ENCODE measurements at places on chromosomes 12 and 14.

GRCh38 chr12:107402041-107403022, 283.3 kb upstream of the PWP1 start:
- DNase-seq, result peak; percentile 34

- DNase-seq, result peak; percentile 38
Measured at GRCh38 chr12:132084621-132085290, 59.4 kb downstream of the DDX51 start.

- no peak for DNase-seq
Measured at GRCh38 chr12:31312431-31312830, 13.5 kb downstream of the SINHCAF start.

DNA sequence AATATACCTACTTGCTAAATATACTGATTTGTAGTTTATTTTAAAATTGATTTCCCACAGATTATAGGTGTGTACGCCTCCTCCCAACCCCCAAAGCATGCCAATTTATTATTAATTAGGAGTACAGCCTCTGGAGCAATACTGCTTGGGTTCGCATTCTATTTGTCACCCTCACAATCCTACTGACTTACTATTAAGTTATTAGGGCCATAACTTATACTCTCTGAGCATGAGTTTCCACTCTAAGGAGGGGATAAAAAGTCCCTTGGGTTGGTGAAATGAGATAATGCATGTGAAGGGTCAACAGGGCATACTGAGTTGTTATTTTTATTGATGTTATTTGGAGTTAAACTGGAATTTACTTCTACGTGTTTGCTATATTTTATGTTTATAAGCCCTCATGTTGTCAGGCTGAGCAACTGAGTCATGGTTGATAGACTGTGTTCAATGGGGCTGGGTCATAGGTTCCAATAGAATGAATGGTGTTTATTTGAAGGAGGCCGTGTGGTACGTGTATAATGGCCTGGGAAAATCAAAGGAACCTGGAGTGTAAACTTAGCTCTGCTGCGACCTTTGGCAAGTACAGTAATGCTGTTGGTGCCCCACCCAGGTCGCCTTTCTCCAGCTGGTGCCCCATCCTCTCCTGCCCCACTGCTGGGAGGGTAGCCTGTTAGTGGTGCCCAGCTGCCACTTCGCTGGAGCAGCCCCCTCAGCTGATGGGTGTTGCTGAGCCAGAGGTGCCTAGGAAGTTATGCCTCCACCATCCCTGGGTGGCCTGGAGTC, 99.3 kb upstream of the PTPRB start:
- no peak for DNase-seq

- DNase-seq, result no peak
Measured at GRCh38 chr14:58870961-58871360, 233.2 kb downstream of the DACT1 start.

DNA sequence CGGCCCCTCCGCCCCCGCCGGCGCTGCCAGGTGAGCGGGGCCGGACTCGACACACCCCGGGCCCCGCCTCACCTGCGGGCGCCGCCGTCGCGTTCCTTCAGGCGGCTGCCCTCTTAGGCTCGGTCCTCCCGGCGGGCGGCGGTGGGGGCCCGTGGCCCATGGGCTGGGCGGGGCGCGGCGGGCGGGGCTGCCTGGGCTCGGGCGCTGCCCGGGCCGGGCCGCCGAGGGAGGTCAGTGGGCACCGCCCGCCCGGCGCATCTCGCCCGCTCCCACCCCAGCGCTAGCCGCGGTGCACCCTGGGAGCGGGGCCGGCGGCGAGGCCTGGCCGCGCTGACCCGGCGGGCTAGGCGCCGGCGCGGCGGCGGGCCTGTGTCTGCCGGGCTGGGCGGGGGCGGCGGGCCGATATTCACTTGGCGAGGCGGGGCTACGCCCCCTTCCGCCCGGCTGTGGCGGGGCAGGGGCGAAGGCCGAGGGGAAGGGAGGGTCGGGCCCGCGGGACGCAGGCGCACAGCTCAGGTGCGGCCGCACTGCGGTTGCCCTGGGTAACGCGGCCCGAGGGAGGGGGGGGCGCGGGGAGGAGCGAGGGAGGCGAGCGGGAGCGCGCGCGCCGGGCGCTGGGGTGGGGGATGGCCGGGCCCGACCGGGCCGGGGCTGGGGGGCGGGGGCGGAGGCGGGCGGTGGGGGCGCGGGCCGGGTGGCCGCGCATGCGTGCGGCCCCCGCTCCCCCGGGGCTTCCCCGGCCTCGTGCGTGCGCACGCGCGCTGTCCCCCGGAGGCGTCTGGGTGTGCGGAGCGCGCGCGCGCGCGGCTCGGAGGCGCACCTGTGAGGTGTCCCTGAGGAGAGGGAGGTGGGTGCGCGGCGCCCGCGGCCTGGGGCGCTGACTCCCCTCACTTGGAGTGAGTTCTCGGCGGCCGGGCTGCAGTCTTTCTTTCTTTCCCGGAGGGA, at the start of the genes CCDC92 and ZNF664:
Gene CCDC92 (minus strand): TSS at position 375 of the 945 bp plus-strand sequence. CDS start 28,526 bp downstream, outside the sequence.
Gene ZNF664 (plus strand): TSS at position 759 of the 945 bp plus-strand sequence. CDS start 38,930 bp downstream, outside the sequence.
- DNase-seq, result peak; percentile 53

DNA sequence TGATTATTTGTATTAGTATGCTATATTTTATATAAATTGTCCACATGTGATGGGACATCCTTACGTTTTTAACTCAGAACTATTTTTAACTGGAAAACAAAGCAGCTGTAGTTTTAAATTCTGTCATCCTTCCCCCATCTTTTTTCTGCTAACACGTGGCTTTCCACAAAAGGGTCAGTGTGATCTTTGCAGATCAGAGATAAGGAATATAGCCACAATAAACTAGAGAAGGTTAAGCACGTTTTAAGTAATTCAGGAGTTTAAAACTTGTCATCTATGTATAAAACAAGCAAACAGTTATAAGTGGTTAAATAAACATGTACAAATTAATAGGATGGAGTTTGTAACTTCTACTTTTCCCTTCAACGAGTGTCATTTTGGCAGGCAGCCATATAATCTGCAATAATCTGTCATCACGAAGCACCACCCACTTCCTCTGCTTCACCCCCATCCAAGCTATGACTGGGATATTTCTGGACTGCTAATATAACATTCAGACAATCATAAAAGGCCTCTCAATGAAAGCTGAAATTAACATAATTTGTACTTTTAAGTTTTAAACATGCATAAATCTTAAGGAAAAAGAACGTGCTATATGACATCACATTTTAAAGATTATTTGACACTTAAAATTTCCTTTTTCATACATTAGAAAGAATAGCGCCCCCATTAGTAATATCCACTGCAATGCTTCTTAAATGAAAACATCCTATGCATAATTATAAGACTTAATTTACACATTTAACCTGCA, 15.3 kb downstream of the TAOK3 start:
- no peak for DNase-seq

DNA sequence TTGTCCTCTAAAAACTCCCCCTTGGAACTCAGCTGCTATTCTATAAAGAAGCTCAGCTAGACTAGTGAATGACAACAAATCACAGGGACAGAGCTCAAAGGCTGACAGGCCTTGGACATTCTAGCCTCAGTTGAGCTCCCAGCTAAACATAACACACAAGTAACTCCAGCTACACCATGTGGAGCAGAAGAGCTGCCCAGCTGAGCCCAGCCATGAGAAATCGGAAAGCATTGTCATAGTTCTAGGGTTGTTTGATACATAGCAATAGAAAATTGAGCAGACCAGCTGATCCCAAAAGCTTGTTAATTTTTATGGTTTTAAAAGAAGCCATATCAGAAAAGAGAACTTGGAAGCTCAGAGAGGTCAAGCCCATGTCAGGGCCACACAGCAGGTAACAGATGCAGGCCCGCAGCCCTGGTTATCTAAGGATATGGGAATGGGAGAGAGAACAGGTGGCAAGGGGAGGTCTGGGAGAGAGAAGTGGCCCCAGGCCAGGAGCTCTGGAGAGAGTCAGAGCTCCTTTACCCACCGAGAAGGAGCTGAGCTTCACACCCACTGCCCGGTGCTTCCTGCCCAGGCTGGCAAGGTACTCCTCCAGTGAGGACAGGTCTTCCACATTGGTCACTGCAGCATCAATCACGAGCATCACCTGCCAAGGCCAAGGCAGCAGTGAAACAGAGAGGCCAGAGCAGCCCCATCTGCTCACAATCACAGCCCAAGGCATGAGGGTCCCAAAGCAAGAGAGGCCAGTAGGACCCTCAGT, 2.9 kb downstream of the NGB start:
- no peak for DNase-seq

DNA sequence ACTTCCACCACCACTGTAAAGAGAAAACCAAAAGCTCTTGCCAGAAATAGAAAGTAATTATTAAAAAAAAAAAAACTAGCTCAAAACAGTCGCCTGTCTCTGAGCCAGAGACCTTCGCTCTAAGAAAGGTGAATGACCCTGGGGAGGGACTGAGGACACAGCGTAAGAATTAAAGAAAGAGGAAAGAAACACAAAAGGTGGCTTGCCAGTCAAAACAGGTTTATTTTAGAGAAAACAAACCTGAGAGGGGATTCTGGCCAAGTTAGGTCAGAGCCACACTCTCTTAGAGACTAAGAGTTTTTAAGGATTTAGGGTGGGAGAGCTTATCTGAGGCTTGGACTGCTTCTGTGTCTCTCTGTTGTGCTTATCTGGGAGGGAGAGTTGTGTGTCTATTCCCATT, 66.0 kb downstream of the DNAH10 start:
- no peak for DNase-seq

GRCh38 chr12:29591140-29592020, 93.9 kb upstream of the OVCH1 start:
- no peak for DNase-seq

- DNase-seq, result no peak
Measured at GRCh38 chr14:58690801-58691516, 53.2 kb downstream of the DACT1 start.

DNA sequence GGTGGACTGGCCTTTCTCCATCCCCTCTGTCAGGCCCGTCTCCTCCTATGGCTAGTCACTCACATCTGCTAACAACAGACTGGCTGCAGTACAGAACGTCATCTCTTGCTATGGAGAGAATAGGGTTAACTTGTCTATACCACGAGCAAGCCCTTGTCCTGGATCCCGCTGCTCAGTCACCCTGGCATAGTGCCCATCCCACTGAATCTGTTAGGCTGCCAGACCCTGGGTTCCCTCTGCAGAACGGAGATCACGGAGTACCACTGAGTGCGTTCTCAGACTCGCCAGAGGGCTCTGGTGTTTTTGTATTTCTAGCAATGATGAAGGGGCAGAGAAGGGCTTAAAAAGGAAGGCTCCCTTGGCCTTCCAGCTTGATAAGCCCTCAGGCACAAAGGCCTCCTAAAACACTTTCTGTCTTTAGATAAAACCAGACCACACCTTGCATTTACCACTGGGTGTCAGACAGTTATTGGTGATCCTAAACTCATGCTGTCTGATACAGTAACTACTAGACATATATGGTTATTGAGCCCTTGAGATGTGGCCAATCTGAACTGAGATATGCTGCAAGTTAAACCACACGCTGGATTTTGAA, 6.3 kb upstream of the NRIP2 start:
- DNase-seq, result no peak

DNA sequence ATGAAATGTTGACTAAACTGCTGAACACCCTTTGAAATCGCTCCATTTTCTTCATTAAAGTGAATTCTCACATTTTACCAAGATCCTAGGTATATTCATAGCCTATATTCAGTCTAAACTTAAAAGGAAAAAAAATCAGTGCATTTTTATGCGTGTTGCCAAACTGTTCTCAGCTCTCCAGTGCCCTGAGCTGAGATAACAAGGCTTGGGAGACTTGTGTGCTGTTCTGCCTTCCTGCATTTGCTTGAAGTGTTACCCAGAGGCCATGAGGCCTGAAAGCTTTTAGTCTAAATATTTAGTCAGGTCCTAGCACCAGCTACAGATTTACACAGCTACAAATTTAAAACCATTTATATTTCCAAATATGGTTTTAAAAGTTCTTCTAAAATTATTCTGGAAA, 8.6 kb upstream of the PALS1 start:
- no peak for DNase-seq

- DNase-seq, result peak; percentile 31
Measured at GRCh38 chr12:104456950-104457745, 400 bp downstream of the CHST11 start.

GRCh38 chr14:92679246-92679645, 69.2 kb downstream of the LGMN start:
- no peak for DNase-seq

- DNase-seq, result no peak
Measured at GRCh38 chr12:75974323-75975187, 57.0 kb downstream of the PHLDA1 start.

DNA sequence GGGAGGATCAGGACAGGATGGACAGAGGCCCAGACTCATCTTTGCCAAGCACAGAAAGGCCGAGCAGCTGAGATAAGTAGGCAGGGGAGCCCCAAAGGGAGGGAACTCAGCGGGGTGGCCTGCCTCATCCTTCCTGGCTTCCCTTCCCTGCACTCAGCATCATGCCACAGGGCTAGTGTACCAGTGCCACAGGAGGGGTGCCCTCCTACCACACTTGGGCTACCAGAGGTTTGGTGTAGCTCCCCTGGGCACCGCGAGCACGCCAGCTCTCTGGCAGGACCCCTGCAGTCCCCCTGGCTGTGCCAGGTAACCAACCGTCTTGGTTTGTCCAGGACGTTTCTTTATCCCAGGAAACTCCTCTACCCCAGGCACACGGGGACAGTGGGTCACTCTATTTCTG, 123.5 kb downstream of the ESRRB start:
- no peak for DNase-seq

GRCh38 chr14:40436551-40436950, 1004.3 kb upstream of the FBXO33 start:
- no peak for DNase-seq

GRCh38 chr12:132475304-132476037, 14.5 kb upstream of the FBRSL1 start:
- DNase-seq, result no peak

DNA sequence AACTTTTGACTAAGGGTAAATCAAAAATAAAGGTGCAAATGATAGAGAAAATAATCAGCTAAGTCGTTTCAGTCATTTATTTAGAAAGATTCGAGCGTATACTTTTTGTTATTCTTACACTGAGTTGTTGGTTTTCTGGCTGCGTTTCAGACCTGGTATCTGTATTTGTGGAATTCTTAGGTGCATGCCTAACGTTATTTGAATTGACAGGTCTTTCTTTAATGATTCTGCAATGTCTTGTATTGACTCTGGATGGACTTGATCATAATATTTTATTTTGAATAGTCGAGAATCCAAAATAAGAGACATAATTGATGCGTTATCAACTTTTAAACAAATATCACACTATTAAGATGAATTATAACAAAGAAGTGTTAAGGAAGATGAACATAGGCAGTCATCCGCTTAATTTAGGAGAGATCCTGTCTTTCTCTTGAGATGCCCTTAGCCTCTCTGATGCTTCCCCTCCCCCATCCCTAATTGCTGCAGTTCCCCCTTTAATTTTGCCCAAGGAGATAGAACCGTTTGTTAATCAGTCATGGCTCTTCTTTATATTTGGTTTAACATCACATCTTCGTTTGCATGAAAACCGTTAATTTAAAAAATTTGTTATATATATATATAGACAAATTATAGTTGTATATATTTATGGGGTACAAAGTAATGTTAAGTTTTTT, 1.8 kb downstream of the ALX1 start:
- no peak for DNase-seq

- DNase-seq, result no peak
Measured at GRCh38 chr14:38611928-38612327, 356.0 kb upstream of the CLEC14A start.

DNA sequence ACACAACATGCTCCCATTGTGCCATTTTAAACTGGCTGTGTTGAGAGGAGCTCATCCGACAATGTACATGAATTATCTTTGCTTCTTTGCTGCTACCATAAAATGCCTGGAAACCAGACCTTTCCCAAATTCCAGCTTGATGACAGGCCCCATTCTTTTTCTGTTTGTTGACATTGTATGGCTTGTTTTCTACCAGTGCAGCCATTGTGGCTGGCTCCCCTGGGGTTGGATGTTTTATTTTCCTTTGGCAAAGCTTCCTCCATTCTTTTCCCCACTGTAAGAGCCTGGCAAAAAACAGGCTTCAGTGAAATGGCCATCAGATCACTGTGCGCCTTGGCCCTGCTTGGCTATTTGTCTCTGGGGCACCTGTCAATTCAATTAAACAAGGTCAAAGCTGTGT, 532.5 kb downstream of the VRK1 start:
- no peak for DNase-seq

All from LNCaP clone FGC (cell line).